ENCODE measurements at places on chromosomes 16 and 17.

GRCh38 chr16:66084306-66084705 lies 282.2 kb upstream of the CDH5 start:
- no peak for DNase-seq

DNA sequence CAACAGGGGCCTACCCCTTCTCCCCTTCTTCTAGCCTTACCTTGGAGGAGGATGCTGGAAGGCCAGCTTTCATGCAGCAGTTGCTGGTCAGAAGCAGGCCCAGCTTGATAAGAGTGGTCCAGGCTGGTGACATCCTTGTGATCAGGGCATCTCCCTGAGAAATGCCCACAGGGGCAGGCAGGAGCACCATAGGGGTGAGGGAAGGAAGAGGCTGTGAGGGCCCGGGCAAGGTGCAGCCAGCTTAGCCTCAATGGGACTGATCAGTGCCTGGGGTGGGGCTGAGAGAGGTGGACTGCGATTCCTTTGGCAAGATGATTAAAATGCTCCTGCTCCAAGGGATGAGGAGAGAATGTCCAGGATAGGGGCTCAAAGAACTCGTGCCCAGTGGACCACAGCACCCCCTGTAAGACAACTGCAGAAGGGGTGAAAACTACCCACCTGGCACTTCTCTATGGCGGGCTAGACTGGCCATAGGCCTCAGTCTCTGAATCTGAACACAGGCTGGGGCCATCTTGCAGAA lies 9.5 kb upstream of the GALK1 start:
- no peak for DNase-seq

DNA sequence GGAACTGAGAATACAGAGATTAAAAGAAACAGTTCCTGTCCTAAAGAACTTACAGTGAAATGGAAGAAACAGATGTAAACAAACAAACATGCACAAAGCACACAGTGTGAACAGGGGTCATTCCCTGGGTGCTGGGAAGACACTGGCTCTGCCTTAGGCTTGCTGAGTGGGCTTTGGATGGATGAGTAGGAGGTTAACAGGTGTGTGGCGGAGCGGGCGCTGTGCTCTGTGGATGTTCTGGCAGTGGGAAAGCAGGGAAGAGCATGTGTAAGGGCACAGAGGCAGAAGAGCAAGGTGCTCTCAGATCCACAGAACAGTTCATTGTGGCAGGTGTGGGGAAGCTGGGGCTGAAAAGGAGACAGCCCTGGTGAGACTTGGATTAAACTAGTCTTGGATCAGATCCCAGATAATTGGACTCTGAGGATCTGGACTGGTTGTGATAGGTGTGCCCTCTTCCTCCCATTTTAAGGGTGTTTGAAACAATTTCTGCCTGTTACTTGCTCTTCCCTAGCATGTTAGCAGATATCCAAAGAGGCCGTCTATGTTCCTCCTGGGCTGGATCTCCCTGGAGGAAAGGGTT lies 8.1 kb downstream of the HROB start:
- DNase-seq, result no peak

DNA sequence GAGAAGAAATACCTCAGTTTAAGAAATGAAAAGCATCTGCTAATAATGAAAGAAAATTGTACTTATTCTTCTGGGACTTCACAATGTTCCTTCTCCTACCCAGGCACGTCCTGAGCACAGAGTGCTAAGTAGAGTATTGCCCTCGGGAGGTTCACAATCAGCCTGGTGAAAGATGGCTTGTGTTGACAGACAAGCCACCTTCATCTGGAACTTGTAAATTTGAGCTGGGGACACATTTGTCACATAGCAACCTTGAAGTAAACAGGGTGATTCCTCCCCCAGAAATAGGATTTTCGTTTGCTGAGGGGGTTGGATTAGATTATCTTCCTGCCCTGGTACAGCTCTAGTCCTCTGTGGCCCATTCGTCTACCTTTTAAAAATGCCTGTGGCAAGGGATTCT lies 34.4 kb upstream of the MYH2 start:
- DNase-seq, result no peak
